Activated T-helper 2 cell treated with anti-CD3 and anti-CD28 coated beads, Interferon-gamma antibody, Interleukin-2, Interleukin-4, amounts not matched to agents 10 μg/mL and 5 μg/mL and 100 μg/mL, durations not matched to agents 14 hours and 24 hours and 36 hours (primary cell): ENCODE measurements at places on chromosomes 4 and X. TPM values are rescaled to one million over a fixed set of nuclear protein-coding genes. Genes with fewer than 3 reads are reported as not detected.

PRDM5 gene
- 0.18 TPM in 1 of 2 replicates, not detected in the other for total RNA-seq

GRIA3 gene
- total RNA-seq = not detected in 2 replicates

GLRA3 gene
- not detected in 2 replicates for total RNA-seq

SGMS2 gene
- 0.50 and 1.0 TPM in 2 replicates for total RNA-seq

CCKAR gene
- total RNA-seq = not detected in 2 replicates

UGT2B11 gene
- not detected in 2 replicates for total RNA-seq

DNA sequence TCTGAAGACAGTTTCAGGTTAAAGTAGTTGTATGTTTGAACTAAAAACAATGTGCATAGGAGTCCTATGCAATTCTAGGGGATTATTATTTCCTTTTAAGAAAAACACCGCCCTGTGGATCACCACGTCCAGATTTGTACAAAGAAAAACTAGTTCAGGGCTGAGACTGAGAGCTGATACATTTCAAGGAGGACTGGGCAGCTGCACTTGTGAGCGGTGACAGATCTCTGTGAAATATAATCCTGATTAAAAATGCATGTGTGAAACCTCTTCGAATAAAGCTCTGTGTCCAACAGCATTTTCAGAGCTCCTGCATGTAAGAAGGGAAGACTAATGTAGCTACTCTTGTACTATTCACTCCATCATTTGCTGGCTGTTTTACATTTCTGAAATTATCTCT is 365.8 kb upstream of the PITX2 start:
- H3K4me1 ChIP-seq = no peaks in the 10 kb centered on the region
- H3K4me3 ChIP-seq = no peak overlapping the region
- H3K27ac ChIP-seq = no peak overlapping the region
- no peaks in the 10 kb centered on the region for H3K27me3 ChIP-seq

- H3K36me3 ChIP-seq = no peaks in the 10 kb centered on the region
- no peak overlapping the region for H3K4me3 ChIP-seq
- DNase-seq = no peak
- H3K4me1 ChIP-seq = no peaks in the 10 kb centered on the region
These were observed 107.0 kb downstream of the PCDH18 start for GRCh38 chr4:137425281-137425680.

GRCh38 chr4:88054901-88055300 is 47.5 kb downstream of the PKD2 start:
- no peak overlapping the region for H3K27ac ChIP-seq
- peaks cover 2% of the 10 kb centered on the region for H3K4me1 ChIP-seq
- DNase-seq = no peak
- H3K4me3 ChIP-seq = no peak overlapping the region

DNA sequence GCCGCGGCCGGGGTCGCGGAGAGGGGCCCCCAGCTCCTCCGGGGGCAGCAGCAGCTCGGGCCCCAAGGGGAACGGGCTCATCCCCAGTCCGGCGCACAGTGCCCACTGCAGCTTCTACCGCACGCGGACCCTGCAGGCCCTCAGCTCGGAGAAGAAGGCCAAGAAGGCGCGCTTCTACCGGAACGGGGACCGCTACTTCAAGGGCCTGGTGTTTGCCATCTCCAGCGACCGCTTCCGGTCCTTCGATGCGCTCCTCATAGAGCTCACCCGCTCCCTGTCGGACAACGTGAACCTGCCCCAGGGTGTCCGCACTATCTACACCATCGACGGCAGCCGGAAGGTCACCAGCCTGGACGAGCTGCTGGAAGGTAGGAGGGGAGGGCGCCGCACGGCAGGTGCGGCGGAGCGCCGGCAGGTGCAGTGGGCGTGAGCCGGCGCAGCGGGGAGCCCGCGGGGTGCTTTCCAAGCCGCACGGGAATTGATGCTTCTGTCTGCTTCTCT is 886 bp downstream of the DCLK2 start:
- peaks cover 63% of the 10 kb centered on the region for H3K27me3 ChIP-seq
- peaks cover 5% of the 10 kb centered on the region for H3K4me1 ChIP-seq
- DNase-seq = peak; percentile 9
- no peaks in the 10 kb centered on the region for H3K36me3 ChIP-seq
- no peak overlapping the region for H3K27ac ChIP-seq

- DNase-seq = no peak
- no peaks in the 10 kb centered on the region for H3K4me1 ChIP-seq
- H3K27me3 ChIP-seq = no peaks in the 10 kb centered on the region
- no peaks in the 10 kb centered on the region for H3K36me3 ChIP-seq
These were observed 3.5 kb upstream of the UGT2A2 start for GRCh38 chr4:69642961-69643360.

DNA sequence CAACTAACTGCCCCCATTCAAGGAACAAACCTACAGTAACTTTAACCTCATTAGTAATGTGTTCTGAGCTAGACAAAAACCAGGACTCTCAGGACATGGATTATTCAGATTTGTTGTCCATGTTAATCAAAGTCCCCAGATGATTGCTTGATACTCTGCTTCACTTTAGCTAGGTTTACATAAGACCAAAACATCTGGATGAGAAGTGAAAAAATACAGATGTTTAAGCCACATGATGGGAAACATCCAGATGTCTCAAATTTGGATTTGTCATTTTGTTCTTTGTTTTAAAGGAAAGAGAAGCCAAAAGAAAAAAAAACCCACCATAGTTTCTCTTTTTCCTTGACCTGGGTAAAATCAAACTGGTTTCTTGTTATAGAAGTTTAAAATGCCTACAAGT is 48.5 kb upstream of the NRK start:
- no peak for DNase-seq
- no peaks in the 10 kb centered on the region for H3K4me1 ChIP-seq
- H3K36me3 ChIP-seq = no peaks in the 10 kb centered on the region
- H3K27ac ChIP-seq = no peak overlapping the region
- no peaks in the 10 kb centered on the region for H3K27me3 ChIP-seq
- H3K4me3 ChIP-seq = no peak overlapping the region

- no peaks in the 10 kb centered on the region for H3K27me3 ChIP-seq
- no peak overlapping the region for H3K27ac ChIP-seq
- no peak overlapping the region for H3K4me3 ChIP-seq
- no peaks in the 10 kb centered on the region for H3K36me3 ChIP-seq
These were observed 324.7 kb downstream of the C4orf33 start for GRCh38 chr4:129420637-129421036.

- H3K27me3 ChIP-seq = peaks cover 25% of the 10 kb centered on the region
- H3K4me3 ChIP-seq = no peak within 1 kb of the TSS
- H3K36me3 ChIP-seq = no peaks in the 10 kb centered on the region
These were observed at the start of gene CC2D2A for GRCh38 chr4:15469402-15470127. CC2D2A (plus strand) TSS chr4:15469882; CDS start chr4:15475933, 6,051 bp downstream.

DNA sequence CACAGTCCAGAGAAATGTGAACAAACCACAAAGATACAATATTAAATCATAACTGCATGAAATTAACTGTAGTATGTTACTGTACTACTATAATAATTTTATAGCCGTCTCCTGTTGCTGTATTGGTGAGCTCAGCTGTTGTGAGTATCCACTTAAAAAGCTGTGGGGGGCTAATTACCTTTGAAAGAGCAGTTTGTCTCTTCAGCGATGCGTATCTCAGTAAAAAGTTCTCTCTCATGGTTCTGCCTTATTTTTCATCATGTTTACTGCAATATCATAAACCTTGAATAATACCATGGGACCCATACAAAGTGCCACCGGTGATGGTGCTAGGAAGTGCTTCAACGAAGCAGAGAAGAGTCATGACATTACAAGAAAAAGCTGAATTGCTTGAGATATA is 8.4 kb upstream of the MSMO1 start:
- peaks cover 53% of the 10 kb centered on the region for H3K36me3 ChIP-seq
- no peaks in the 10 kb centered on the region for H3K27me3 ChIP-seq
- H3K27ac ChIP-seq = no peak overlapping the region
- no peak overlapping the region for H3K4me3 ChIP-seq
- peaks cover 2% of the 10 kb centered on the region for H3K4me1 ChIP-seq

DNA sequence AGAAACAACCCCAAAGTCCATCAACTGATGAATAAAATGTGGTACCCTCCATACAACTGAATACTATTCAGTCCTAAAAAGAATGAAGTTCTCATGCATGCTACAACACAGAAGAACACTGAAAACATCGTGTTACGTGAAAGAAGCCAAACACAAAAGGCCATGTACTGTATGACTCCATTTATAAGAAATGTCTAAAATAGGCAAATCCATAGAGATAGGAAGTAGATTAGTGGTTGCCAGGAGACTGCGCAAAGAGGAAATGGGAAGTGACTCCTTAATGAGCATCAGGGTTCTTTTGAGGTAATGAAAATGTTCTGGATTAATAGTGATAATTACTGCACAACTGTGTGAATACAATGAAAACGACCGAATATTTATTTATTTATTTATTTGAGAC is 23.4 kb downstream of the FBXW7 start:
- H3K4me1 ChIP-seq = peaks cover 27% of the 10 kb centered on the region
- H3K27me3 ChIP-seq = no peaks in the 10 kb centered on the region
- DNase-seq = no peak
- no peak overlapping the region for H3K27ac ChIP-seq
- no peak overlapping the region for H3K4me3 ChIP-seq
- H3K36me3 ChIP-seq = peaks cover 5% of the 10 kb centered on the region

DNA sequence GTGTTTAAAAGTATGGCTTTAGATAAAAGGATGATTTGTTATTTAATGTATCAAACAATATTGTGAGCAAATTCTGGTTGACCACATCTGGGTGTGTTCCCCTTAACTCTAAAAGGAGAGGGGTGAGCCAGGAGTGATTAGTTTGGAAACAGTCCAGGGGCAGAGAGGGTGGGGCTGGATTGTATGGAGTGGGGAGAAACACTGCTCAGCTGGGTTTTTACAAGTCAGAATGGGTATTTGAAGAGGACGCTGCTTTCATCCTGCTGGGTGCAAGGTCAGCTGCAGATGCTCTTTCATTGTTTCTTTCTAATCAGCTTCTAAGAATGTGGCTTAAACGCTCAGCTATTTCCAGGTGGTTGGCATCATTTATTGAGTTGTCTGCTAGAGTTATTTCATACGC is 82.8 kb upstream of the LIMCH1 start:
- H3K27ac ChIP-seq = no peak overlapping the region
- H3K4me1 ChIP-seq = no peaks in the 10 kb centered on the region
- no peaks in the 10 kb centered on the region for H3K36me3 ChIP-seq
- H3K4me3 ChIP-seq = no peak overlapping the region
- no peaks in the 10 kb centered on the region for H3K27me3 ChIP-seq

DNA sequence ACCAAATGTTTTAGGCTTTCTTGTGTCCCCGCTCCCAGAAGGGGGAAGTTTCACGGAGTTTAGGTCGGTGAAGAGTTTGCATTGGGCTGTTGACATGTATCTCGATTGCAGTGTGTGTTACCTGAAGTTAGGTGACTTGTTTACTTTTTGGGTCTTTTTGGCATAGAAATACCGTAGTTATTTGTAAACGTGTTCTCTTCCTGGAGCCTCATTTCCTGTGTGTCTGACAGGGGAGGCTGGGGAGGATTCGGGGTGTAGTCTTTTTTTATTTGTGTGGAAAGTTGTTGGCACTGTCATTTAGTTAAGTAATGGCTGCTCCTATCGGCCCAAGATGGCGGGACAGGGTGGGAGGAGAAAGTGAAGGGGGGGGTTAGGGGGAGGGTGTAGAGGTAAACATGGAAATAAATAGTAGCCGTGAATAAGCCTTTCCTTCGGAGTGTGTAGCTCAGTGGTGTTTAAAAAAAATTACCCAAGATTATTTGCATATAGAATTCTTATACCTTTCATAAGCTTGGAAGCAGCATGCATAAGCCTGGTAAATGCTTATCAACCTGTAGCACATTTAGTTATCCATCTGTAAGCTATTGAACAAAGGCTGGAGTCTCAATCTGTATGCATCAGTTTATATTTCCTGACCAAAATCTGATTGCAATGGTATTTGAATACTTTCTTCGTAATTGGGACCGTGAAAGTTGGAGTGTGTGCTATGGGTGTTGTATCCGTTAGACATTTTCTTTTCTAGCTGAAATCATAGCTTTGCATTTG is 1.6 kb downstream of the KDM6A start:
- H3K27me3 ChIP-seq = no peaks in the 10 kb centered on the region
- H3K4me3 ChIP-seq = peak overlapping the region; percentile 95
- peaks cover 8% of the 10 kb centered on the region for H3K36me3 ChIP-seq
- peak overlapping the region; percentile 98 for H3K27ac ChIP-seq

GRCh38 chr4:42482516-42483327 is 85.4 kb downstream of the SHISA3 start:
- DNase-seq = no peak
- no peak overlapping the region for H3K4me3 ChIP-seq
- no peaks in the 10 kb centered on the region for H3K36me3 ChIP-seq
